ENCODE measurements at places on chromosomes 7 and 10. TPM values are rescaled to one million over a fixed set of nuclear protein-coding genes. Genes with fewer than 3 reads are reported as not detected.

The ZNF365 gene
- total RNA-seq = 0.94 TPM

The OR9A2 gene
- 0.30 TPM for total RNA-seq

The UNC5B gene
- 0.03 TPM for total RNA-seq

The GLI3 gene
- 1.3 TPM for total RNA-seq

The PCLO gene
- total RNA-seq = not detected

The AKR1E2 gene
- total RNA-seq = 6.5 TPM
